ENCODE measurements at places on chromosomes 6 and 20. TPM values are rescaled to one million over a fixed set of nuclear protein-coding genes. Genes with fewer than 3 reads are reported as not detected.

The SLC35B3 gene
- 12.9 TPM for total RNA-seq

The FIG4 gene
- 16.9 TPM for total RNA-seq

The RNF39 gene
- total RNA-seq, result 0.85 TPM

The EPPIN gene
- not detected for total RNA-seq

The BPIFB2 gene
- not detected for total RNA-seq

The EYA4 gene
- total RNA-seq, result 0.21 TPM

The DNAH8 gene
- not detected for total RNA-seq

The GSTA1 gene
- total RNA-seq, result not detected

The TRIM40 gene
- not detected for total RNA-seq

The TMC2 gene
- 0.12 TPM for total RNA-seq

The ASIP gene
- total RNA-seq, result not detected

The IL17A gene
- not detected for total RNA-seq

The RSPO4 gene
- total RNA-seq, result 0.74 TPM

The ZBTB46 gene
- 26.9 TPM for total RNA-seq

The NFKBIL1 gene
- total RNA-seq, result 12.3 TPM

The DDX39B gene
- 866 TPM for total RNA-seq

The OR2H1 gene
- not detected for total RNA-seq

The RAB23 gene
- 16.0 TPM for total RNA-seq

The JARID2 gene
- total RNA-seq, result 177 TPM

The MYH7B gene
- total RNA-seq, result 0.10 TPM

The BMP2 gene
- total RNA-seq, result 1.0 TPM

The PHIP gene
- total RNA-seq, result 65.4 TPM

The RIN2 gene
- total RNA-seq, result 0.43 TPM

The ABHD16B gene
- not detected for total RNA-seq

The GSTA3 gene
- total RNA-seq, result not detected

The SRMS gene
- 0.50 TPM for total RNA-seq

The CARMIL1 gene
- 38.2 TPM for total RNA-seq

The HLA-B gene
- total RNA-seq, result 44.3 TPM

The SLC17A9 gene
- 24.2 TPM for total RNA-seq

The SNX5 gene
- total RNA-seq, result 287 TPM

The FAM83B gene
- 7.7 TPM for total RNA-seq

The RCAN2 gene
- total RNA-seq, result 6.3 TPM

The SLC24A3 gene
- total RNA-seq, result 3.0 TPM

The ZBTB24 gene
- total RNA-seq, result 26.6 TPM

The PDE7B gene
- total RNA-seq, result 0.07 TPM

The NKX2-4 gene
- 0.35 TPM for total RNA-seq

The SIGLEC1 gene
- not detected for total RNA-seq

The SCUBE3 gene
- 0.70 TPM for total RNA-seq

The RWDD2A gene
- total RNA-seq, result 2.6 TPM

The PRL gene
- total RNA-seq, result not detected

The ADAM33 gene
- 4.0 TPM for total RNA-seq

The CD2AP gene
- total RNA-seq, result 93.2 TPM

The PRELID3B gene
- 43.6 TPM for total RNA-seq

The RAET1G gene
- not detected for total RNA-seq

The HLA-DMB gene
- total RNA-seq, result 1.3 TPM

The ID1 gene
- 452 TPM for total RNA-seq

The FKBP5 gene
- total RNA-seq, result 28.6 TPM

The PAK5 gene
- 1.1 TPM for total RNA-seq

The PRRT1 gene
- total RNA-seq, result not detected

The PXDC1 gene
- total RNA-seq, result 1.8 TPM

The MYB gene
- total RNA-seq, result 10.4 TPM

The ARMC12 gene
- 0.90 TPM for total RNA-seq

The SOX4 gene
- 156 TPM for total RNA-seq

The SSTR4 gene
- not detected for total RNA-seq

The FUT9 gene
- total RNA-seq, result 6.8 TPM

The ZNF311 gene
- 1.8 TPM for total RNA-seq

The OR2B6 gene
- not detected for total RNA-seq
